ENCODE measurements at places on chromosomes 3 and 15. TPM values are rescaled to one million over a fixed set of nuclear protein-coding genes. Genes with fewer than 3 reads are reported as not detected.

Gene FBXW12
- not detected for total RNA-seq

DNA sequence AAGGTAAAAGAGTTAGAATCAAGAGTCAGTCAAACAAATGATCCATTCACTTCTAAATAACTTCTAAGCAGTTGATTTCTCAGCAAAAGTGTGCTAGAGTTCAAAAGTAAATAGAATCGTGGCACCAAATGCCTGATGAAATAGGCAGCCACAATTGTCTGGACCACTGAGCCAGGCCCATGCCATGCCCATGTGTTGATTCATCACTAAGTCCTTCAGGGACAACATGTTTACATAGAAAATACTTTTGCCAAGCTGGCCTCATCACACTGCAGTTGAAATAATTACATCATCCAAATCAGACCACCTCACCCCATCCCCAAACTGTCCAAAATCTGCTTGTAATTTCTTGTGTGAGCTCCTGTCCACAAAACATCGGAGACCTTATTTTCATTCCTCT lies 216.3 kb downstream of the IGSF11 start:
- DNase-seq, result no peak

Gene CHST14
- total RNA-seq, result 15.9 TPM

DNA sequence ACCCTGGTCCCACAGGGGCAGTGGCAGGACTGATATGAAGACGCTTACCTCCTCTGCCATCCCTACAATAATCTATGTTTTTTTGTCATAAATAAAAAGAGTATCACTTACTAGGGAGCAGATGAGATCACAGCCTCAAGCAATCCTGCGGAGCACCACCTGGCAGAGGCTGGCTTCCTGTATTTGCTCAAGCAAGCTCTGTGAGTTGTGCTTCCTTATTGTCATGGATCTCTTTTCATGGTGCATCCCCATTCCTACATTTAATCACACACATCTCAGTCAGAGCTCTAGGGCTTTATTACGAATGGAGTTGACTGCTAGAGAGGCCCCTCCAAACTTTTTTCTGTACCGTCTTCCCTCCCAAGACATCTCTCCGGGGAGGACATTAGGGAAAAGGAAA lies 186.0 kb downstream of the UBE2E2 start:
- no peak for DNase-seq

GRCh38 chr3:159859424-159859823 lies 129.2 kb upstream of the IL12A start:
- no peak for DNase-seq

- no peak for DNase-seq
Observed at GRCh38 chr15:85941186-85941855, 138.3 kb upstream of the AGBL1 start.

- DNase-seq, result no peak
Observed at GRCh38 chr3:24004171-24004938, 59.3 kb downstream of the NR1D2 start.

Gene C3orf20
- not detected for total RNA-seq

DNA sequence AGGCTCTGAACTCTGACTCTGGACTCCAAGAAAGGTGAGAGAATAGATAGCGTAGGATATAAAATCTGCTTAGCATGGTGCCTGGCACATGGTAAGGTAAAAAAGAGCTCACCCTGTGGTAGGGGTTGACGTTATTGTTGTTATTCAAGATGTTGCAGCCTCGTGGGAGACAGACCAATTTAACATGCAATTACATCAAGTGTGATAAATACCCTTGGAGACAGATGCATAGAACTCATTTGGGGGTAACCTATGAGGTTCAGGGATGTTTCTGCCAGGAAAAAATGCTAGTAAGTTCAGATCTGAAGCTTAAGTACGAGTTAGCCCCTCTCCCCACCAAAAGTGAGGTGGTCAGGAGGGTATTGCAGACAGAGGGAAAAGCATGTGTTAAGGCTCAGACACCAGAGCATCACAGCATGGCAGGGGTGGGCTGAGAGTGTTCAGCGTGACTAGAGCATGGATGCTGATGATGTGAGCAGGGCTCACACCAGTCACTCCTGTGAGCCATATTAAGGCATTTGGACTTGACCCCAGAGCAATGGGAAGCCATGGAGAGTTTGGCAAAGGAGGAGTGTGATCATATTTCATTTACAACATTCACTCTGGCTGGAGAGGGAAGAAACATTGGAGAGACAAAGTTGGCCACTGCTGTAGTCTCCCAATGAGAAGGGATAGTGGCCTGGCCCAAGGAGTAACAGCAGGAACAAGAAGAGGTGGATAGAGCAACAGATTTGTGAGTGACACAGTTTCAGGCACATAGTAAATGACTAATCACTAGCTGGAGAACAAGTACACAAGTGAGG lies 181.0 kb downstream of the UACA start:
- no peak for DNase-seq

DNA sequence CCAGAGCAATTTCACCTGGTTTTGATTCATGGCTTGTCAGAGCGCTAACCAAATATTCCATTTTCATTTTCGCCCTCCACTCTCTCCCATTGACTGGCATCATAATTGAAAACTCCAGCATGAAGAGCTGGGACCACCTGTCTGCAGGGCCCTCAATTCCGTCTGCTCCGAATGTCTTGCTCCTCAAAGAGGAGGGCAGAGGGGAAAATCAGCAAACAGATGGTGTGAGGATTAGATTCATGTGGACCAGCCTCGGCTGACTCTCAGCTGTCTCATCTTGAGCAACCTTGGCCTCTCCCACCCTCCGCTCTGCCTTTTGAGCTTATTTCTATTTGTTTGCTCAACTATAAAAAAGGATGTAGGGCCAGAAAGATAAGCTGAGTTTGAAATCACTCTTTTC lies 512.2 kb upstream of the PPP2R3A start:
- DNase-seq, result no peak

DNA sequence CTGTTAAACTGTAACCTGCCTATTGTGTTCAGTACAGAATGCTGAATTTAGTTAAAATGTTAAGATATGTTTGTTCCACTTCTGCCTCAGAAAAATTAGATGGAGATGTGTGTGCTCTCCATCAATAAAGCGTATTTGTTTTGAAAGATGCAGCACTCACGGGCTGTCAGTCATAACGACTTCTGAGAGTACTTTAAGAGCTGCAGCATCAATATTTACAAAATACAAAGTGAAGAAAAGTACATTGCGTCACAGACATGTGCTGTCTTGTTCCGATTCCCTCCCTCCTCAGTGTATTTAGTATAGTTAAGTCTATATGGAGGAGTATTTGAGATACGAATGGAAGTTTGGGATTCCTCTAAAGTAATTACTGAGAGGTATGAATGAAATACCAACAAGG lies 166.6 kb downstream of the BBX start:
- no peak for DNase-seq

GRCh38 chr15:48373821-48374451 lies 42.7 kb downstream of the DUT start:
- peak; percentile 48 for DNase-seq

Gene TNFAIP8L3
- 10.4 TPM for total RNA-seq

Gene AMOTL2
- 77.8 TPM for total RNA-seq

DNA sequence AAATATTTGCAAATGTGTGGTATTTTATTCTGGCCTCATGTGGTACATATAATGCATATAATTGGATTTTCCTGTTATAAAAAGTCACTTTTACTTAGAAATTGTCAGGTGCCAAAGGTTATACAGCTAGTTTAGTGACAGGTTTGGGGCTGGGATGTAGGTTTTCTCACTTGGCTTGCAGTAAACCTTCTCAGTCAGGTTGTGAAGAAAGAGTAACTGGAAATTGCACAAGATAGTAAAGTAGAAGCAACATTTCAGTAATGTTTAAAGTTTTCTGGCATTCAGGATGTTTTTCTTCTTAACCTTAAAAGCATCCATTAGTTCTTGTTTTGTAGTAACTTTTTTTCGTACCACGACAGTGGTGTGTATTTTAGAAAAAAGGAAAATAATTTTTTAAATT lies 53.9 kb downstream of the MEF2A start:
- DNase-seq, result no peak

- no peak for DNase-seq
Observed at GRCh38 chr3:69197455-69197854, 75.1 kb upstream of the LMOD3 start.

- no peak for DNase-seq
Observed at GRCh38 chr3:172233474-172234277, 194.3 kb downstream of the FNDC3B start.

Gene EAF1
- 25.6 TPM for total RNA-seq

GRCh38 chr15:39594446-39595337 lies 13.8 kb downstream of the THBS1 start:
- no peak for DNase-seq

Data from lower lobe of right lung (tissue), 2 donors.